ENCODE measurements at places on chromosomes 1 and 21.

- DNase-seq = no peak
These were observed 121.8 kb upstream of the KCNK1 start for GRCh38 chr1:233491953-233492620.

DNA sequence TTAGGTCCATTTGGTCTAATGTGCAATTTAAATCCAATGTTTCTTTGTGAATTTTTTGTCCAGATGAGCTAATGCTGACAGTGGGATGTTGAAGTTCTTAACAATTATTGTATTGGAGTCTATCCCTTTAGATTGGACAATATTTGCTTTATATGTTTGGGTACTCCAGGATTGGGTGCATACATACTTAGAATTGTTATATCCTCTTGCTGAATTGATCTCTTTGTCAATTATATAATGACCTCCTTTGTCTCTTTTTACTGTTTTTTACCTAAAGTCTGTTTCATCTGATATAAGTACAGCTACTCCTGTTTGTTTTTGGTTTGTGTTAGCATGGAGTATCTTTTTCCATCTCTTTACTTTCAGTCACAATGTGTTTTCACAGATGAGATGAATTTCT, 22.2 kb downstream of the CD55 start:
- no peak for DNase-seq

GRCh38 chr21:41727784-41728763, 38.8 kb downstream of the RIPK4 start:
- DNase-seq = no peak

DNA sequence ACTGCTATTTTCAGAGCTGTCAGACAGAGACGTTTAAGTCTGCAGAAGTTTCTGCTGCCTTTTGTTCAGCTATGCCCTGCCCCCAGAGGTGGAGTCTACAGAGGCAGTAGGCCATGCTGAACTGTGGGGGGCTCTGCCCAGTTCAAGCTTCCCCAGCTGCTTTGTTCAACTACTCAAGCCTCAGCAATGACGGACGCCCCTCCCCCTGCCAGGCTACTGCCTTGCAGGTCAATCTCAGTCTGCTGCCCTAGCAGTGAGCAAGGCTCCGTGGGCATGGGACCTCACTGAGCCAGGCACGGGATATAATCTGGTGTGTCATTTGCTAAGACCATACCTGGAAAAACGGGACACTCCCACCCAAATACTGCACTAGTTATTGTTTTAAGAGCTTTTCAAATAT, 219.7 kb downstream of the BRINP3 start:
- no peak for DNase-seq

DNA sequence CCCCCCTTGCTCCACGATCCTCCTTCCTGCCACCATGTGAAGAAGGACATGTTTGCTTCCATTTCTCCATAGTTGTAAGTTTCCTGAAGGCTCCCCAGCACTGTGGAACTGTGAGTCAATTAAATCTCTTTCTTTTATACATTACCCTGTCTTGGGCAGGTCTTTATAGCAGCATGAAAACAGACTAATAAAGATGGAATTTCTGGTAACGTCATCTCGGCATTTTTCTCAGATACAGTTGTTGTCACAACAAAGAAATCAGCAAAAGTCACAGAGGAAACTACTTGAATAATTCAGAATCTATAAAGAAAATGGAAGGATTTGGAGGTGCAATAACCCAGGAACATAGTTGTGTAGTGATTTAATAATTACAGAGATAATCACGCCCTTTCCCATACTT, 4.4 kb downstream of the APCS start:
- no peak for DNase-seq

- DNase-seq = no peak
These were observed 395 bp upstream of the CSRP1 start for GRCh38 chr1:201507360-201507675.

DNA sequence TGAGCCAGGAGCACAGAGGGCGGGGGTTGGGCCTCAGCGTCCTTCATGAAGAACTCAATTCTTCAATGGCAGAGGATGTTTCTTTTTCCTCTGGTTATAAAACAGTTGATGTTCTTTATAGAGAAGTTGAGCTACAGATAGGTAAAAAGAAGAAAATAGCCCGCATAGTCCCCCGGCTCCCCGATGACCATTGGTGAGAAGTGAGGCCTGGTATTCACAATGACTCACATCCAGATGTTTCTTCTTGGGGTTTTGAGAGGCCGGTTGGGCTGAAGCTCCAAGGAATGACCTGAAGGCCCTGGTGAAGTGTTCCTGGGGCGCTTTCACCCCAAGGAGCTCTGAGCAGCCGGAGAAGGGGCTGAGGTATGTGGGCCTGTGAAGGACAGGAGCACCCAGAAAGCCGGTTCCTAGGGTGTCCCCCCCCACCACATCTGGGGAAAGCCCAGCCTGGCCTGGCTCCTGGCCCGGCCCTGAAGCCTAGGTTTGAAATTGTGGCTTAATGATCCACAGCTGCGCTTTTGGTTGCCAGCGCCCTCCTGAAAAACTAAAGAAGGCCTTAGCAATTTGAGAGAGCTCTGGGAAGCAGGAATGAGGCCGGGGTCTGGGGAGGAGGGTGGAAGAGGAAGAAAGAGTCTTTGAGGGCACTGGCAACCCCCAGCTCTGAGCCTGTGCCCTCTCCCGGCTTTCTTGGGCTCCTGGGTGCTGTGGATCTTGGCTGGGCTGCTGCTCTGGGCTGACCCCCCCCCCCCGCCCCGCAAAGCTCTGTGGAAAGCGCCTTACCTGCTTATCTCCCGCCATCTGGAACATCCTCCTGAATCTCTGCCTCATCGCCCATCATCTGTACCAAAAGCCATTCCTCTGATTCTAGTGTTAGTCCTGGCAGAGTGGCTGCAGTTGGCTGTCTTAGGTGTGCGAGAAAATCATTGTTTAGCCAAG, 444.7 kb downstream of the CAMTA1 start:
- DNase-seq = peak; percentile 87

GRCh38 chr1:104132382-104132973, 382.8 kb downstream of the AMY1C start:
- no peak for DNase-seq

GRCh38 chr1:221620437-221621384, 121.2 kb downstream of the DUSP10 start:
- peak; percentile 3 for DNase-seq

- DNase-seq = no peak
These were observed 16.9 kb upstream of the PADI2 start for GRCh38 chr1:17136145-17136544.

DNA sequence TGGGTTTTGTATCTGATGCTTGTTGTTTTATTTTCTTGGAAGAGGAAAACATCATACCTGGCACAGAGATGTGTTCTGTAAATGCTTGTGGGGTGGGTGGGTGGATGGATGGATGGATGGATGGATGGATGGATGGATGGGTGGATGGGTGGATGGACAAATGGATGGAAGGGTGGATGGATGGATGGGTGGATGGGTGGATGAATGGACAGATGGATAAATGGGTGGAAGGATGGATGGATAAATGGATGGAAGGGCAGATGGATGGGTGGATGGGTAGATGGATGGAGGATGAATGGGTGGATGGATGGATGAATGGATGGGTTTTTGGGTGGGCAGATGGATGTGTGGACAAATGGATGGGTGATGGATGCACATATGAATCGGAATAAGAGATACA, 111.5 kb downstream of the PDE9A start:
- no peak for DNase-seq

GRCh38 chr21:41045534-41046268, 122.3 kb upstream of the BACE2 start:
- DNase-seq = no peak

DNA sequence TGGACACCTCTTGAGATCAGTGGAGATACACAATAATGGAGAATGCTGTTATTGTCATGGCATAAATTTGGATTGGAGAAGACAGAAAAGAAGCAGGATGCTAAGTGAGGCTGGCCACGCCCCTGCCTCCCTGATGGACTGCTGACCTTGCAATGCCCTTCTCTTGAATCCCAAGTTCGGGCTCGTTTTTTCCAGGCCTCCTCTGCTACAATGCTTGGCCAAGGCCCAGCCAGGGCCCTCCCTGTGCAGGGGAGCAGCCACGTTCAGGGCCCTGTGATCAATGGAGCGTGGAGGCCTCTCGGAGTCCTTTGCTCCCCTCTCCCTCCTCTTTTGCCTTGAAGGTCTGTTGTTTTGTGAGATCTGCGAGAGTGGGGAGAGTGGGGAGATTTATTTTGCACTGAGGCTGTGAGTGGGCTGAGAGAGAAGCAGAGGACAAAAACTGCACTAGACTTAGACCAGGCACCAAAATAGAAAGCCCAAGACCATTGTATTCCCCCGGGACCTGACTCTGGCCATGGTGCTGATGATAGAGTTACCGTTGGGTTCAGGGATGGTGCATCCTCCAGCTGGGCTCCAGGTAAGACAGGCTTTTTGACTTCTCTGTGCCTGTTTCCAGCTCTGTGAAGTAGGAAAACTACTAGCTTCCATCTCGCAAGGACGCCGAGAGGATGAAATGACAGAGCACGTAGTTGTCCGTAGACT, 268.6 kb downstream of the KAZN start:
- no peak for DNase-seq

DNA sequence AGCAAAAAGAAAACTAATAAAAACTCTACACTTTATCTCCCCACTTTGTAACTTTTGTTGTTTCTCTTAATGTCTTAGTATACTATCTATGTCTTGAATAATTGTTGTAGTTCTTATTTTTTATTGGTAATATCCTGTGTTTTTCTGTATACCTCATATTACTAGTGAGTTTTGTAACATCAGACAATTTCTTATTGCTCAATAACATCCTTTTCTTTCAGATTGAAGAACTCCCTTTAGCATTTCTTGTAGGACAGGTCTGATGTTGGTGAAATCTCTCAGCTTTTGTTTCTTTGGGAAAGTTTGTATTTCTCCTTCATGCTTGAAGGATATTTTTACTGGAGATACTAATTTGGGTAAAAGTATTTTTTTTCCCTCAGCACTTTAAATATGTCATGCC, 79.8 kb upstream of the LRRC8B start:
- DNase-seq = no peak

GRCh38 chr1:227613526-227613925, 50.2 kb downstream of the ZNF678 start:
- DNase-seq = no peak

- DNase-seq = peak; percentile 19
These were observed 32.8 kb downstream of the ZC3H11B start for GRCh38 chr1:219580009-219580676.

GRCh38 chr1:5720936-5721335, 271.3 kb downstream of the NPHP4 start:
- DNase-seq = no peak

- no peak for DNase-seq
These were observed 5.2 kb downstream of the ADPRS start for GRCh38 chr1:36093929-36094328.

DNA sequence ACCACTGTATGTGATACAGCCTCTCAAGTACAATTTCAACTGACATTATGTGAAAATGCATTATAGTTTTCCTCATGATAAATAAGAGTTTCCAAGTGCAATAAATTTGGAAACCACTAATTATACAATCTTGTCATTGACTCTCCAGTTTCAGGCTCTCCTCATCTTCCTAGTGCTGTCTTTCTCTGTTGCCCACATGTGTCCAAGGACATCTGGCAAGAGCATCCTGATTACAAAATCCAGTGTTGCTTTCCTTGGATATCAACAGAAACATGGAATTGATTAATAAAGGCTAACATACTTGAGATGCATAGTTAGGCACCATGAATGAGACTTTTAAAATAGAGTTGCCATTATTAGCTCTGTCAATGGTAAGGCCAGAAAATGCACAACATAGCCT, 15.6 kb upstream of the MAP10 start:
- no peak for DNase-seq

DNA sequence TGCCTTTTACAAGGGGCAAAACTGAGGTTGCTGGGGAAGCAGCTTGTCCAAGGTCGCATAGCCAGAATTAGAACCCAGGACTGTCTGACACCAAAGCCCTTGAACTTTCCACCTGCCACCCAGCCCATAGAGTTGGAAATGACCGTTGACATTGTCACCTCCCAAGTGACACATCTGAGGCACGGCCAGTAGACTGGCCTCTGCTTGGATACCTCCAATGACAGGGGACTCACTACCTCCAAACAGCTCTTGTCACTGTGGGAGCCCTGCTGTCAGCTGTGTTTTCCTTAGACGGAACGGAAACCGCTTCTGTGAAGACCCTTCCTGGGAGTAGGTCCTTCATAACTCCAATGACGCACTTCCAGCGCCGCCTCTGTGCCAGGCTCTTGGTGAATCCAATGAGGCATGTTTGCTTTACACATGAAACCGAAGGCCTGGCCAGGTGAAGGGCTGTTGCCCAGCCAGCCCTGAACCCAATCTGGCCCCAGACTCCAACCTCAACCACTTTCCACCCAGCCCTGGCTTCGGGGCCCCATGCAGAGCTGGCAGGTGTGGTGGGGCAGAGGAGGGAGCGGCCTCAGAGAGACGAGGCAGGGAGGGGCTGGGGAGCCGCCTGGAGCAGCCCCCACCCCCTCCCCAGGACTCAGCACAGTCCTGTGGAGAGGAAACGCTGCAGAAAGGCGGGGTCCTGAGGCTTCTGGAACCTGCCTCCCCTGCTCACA, 109.2 kb upstream of the IFFO2 start:
- no peak for DNase-seq

DNA sequence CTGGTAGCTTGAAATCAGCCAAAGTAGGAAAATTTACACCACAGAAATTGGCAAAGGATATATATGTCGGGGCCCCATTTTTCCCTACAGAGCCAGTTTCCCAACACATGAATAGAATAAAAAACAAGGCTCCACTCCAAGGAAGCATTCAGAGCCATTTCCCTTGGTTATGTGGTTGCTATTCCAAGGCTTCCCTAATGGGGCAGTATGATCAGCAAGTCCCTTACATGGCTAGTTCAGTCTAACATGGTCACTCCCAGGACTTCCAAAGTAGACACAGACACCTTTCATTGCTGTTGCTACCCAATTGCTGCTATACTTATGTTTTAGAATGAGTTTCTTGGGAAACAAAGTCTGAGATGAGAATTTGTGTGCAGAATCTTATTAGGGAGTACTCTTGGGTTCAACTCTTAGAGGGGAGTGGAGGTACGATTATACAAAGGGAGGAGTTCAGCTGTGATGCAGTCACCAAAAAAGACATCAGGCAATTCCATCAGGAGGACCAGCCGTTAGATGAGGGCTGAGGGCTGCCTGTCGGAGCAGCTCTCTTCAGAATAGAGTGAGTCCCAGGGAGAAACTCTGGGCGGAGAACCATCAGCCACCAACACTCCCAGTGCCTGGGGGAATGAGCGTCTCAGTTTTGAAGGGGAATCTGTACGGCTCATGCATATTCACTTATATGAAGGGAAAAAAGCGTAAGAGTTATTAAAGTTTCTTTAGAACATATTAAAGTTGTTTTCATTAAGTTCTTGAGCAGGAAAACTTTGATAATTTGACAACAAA, 92.9 kb downstream of the C21orf91 start:
- DNase-seq = no peak

GRCh38 chr1:77671836-77672235, 10.6 kb downstream of the ZZZ3 start:
- peak; percentile 42 for DNase-seq

Data from HCEC 1CT (cell line).